Activated CD4-positive, alpha-beta memory T cell treated with anti-CD3 and anti-CD28 coated beads for 36 hours (primary cell): ENCODE measurements at places on chromosomes 1 and 21. TPM values are rescaled to one million over a fixed set of nuclear protein-coding genes. Genes with fewer than 3 reads are reported as not detected.

The LRRC3 gene
- 2.6 TPM for total RNA-seq

The TTC39A gene
- total RNA-seq = 0.19 TPM

The OR2T33 gene
- not detected for total RNA-seq

The LCE2A gene
- not detected for total RNA-seq

The UQCRH gene
- 351 TPM for total RNA-seq

The UTP25 gene
- 7.1 TPM for total RNA-seq

The ANKRD35 gene
- 0.36 TPM for total RNA-seq

The TTC22 gene
- 5.3 TPM for total RNA-seq

The TFF3 gene
- total RNA-seq = not detected

The DMBX1 gene
- total RNA-seq = 0.12 TPM

The TNFSF18 gene
- not detected for total RNA-seq

The SLC25A24 gene
- total RNA-seq = 19.4 TPM

The CD5L gene
- not detected for total RNA-seq

The CHODL gene
- not detected for total RNA-seq

The PSMA5 gene
- total RNA-seq = 218 TPM

The CYP2J2 gene
- 0.68 TPM for total RNA-seq

The CRP gene
- not detected for total RNA-seq

The CD1D gene
- not detected for total RNA-seq

The TNFRSF25 gene
- total RNA-seq = 90.0 TPM

The ESRRG gene
- not detected for total RNA-seq

The RCC2 gene
- 90.6 TPM for total RNA-seq
